ENCODE measurements at places on chromosomes 4 and X.

DNA sequence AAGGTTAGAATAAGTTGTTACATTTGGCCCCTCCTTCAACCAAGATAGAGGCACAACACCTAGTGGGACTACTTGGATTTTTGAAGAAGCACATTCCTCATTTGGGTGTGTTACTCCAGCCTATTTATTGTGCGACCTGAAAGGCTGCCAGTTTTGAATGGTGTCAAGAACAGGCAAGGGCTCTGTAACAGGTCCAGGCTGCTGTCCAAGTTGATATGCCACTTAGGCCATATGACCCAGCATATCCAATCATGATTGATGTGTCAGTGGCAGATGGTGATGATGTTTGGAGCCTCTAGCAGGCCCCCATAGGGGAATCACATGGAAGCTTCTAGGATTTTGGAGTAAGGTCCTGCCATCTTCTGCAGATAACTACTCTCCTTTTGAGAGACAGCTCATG, 35.5 kb upstream of the UGT2B4 start:
- DNase-seq: no peak

GRCh38 chr4:47510506-47511143, 25.6 kb downstream of the ATP10D start:
- DNase-seq: no peak

GRCh38 chr4:67531379-67531962, 13.8 kb downstream of the CENPC start:
- DNase-seq: no peak

DNA sequence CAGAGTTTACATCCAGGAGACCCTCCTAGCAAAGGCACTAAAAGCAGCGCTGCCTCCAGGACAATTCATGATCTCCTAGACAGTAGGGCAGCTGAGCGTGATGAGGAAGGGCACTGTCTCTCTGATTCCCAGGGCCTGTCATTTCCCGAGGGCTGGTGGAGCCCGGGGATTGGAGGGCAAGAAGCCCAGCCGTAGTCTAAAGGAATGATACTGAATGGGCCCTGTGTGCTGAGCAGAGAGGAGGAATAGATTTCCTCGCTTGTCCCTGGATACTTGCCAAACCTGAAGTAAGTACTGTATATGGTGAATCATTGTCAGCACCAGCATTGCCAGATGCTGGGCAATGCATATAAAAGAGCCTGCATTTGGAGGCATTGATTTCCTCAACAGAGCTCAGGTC, 88.0 kb upstream of the SLITRK2 start:
- no peak for DNase-seq

- no peak for DNase-seq
Observed at GRCh38 chr4:145099653-145100052, 1.5 kb downstream of the ABCE1 start.

DNA sequence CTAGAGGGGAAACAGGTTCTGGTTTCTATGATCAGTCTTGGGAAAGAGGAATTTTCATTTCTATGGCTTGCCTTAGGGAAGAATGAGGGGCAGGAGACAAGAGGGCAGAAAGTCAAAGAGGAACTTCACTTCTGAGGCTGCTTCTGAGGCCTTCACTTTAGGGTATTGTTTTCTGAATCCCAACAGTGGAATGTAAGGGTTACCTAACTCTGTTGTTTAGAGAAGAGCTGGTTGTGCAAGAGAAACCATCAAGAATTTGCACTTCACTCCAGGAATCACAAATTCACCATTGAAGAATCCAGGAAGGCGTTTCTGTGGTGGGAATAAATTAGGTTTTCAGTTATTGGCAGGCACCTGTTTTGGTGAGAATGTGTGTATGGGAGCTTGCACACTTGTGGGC, 126.7 kb upstream of the AMOT start:
- DNase-seq: peak; percentile 9

GRCh38 chrX:123217077-123217476, 33.0 kb downstream of the GRIA3 start:
- no peak for DNase-seq

- no peak for DNase-seq
Observed at GRCh38 chr4:154503598-154503997, 12.0 kb upstream of the DCHS2 start.

All from T47D (cell line).